Stromal cell of bone marrow (primary cell): ENCODE measurements at places on chromosomes 3 and 15.

DNA sequence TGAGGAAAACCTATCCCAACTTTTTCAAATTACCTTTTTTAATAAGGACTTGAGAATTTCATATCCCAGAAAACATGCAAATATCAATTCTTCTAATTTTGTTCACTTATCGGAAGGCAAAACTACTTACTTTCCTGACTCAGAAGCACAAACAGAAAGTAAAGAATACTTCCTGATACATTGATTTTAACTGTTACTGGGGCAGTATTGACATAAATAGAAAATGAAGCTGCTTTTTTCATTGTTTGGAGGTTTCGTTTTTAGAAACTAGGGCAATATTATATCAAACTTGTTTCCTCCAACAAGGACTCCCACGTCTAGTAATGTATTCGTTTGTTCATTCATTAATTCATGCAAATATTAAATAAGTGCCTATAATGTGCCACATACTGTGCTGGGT lies 19.1 kb downstream of the PAQR9 start:
- no peak for DNase-seq

GRCh38 chr3:32667072-32667582 lies 17.9 kb upstream of the CNOT10 start:
- no peak for DNase-seq

DNA sequence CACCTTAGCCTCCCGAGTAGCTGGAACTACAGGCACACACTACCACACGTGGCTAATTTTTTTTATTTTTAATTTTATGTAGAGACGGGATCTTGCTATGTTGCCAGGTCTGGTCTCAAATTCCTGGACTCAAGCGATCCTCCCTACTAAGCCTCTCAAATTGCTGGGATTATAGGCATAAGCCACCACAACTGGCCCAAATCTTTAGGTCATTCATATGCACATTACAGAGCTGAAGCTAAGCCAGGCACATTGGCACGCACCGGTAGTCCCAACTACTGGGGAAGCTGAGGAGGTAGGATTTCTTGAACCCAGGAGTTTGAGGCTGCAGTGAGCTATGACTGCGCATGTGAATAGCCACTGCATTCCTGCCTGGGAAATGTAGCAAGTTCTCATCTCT lies 265.9 kb downstream of the ZMAT3 start:
- DNase-seq = no peak

DNA sequence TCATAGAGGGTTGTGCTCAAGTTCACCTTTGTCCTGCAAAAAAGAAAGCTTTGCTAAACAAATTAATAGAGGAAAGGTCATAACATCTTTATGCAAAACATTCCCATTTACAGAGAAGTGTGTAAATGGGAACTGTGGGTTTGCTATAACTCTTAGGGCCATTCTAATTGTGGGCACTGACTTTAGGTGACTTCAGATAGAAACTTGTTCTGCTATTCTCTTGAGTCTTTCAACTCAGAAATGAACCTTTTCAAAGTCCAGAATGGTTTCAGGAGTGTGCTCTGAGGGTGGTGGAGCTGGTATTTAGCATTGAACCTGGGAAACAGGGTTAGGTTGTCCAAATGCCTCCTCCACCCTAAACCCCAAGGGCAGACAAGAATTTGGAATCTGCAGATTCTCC lies 34.0 kb downstream of the SPTSSB start:
- no peak for DNase-seq

DNA sequence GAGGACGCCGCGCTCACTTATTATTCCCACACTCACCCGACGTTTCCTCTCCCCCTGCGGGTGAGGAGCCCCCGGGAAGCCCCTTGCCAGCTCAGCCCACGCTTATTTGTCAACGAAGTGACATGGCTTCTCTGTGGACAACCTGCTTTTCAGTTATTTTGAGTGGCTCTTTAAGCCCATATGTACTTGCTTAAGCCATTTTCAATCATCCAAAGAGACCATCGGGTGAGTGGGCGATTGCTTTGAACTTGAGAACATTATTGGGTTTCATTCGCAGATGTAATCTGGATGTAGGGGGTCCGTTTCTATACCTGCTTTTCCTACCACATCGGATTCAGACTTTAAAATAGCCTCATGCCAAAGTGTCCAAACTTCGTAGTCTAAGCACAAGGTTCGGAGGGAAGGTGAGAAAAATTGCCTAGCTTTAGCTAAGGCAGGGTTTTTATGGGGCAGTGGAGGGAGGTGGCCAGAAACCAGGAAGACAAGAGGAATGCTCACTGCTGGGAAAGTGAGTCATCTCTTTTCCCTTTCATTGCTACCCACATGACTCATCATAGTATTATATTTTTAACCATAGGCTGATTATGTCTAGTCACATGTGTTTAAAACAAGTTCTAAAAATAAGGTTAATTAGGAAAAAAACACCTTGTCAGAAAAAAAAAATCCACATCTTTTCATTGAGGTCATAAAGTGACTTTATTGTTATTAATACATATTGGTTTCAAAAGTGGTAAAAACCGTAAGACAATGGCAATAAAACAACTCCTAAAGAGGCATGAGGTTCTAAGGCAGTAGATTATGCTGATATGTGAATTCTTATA lies 773.1 kb upstream of the NR2F2 start:
- peak; percentile 86 for DNase-seq

DNA sequence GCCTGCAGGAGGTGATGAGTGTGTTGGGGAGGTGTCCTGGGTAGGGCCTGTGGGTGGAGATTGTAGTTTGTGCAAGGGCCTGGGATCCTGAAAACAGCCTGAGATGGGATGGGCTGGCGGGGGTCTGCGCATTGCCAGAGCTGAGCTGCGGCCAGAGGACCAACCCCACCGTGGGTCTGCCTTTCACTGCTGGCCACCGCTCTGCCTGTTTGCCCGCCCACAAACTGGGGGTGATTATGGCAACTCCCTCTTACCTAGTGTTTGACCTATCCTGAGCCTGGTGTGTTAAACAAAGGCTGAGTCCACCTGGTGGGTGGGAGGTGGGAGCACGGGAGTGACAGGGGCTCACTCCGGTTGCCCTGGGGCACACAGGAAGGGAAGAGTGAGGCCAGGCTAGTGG lies 9.8 kb downstream of the ABTB1 start:
- no peak for DNase-seq

GRCh38 chr15:79608066-79608864 lies 176.1 kb downstream of the MINAR1 start:
- no peak for DNase-seq

DNA sequence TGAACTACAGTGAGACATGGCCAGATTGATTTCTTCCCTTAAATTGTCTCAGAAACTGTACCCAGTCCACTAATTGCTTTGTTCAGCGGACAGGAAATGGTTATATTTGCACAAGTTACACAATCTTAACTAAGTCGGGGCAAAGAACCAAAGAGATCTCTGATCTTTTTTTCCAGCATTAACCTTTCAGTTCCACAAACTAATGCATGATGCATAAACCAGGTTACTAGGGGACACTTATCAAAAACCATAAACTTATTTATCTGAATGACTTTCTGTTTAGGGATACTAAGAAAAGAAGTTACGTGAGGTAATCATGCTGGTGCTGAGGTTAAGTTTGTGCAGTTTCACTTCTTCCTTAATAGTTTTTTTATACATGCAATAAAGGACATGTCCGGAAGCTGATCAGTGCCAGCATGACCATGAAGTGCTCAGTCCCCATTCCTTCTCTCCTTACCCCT lies 22.4 kb downstream of the FNDC3B start:
- DNase-seq = no peak

DNA sequence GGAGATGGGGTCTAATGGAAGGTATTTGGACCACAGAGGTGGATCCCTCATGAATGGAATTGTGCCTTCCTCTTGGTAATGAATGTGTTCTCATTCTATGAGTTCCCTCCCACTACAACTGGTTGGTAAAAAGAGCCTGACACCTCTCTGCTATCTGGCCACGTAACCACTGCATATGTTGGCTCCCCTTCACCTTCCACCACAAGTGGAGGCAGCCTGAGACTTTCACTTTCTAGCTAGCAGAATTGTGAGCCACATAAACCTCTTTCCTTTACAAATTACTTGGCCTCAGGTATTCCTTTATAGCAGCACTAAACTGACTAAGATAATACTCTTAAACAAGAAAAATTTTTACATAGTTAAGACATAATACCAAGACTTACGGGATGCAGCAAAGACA lies 155.3 kb downstream of the NR1I2 start:
- DNase-seq = no peak

- DNase-seq = no peak
Measured at GRCh38 chr3:120841264-120841663, 66.7 kb upstream of the STXBP5L start.
